ENCODE measurements at places on chromosomes 6 and 20.

DNA sequence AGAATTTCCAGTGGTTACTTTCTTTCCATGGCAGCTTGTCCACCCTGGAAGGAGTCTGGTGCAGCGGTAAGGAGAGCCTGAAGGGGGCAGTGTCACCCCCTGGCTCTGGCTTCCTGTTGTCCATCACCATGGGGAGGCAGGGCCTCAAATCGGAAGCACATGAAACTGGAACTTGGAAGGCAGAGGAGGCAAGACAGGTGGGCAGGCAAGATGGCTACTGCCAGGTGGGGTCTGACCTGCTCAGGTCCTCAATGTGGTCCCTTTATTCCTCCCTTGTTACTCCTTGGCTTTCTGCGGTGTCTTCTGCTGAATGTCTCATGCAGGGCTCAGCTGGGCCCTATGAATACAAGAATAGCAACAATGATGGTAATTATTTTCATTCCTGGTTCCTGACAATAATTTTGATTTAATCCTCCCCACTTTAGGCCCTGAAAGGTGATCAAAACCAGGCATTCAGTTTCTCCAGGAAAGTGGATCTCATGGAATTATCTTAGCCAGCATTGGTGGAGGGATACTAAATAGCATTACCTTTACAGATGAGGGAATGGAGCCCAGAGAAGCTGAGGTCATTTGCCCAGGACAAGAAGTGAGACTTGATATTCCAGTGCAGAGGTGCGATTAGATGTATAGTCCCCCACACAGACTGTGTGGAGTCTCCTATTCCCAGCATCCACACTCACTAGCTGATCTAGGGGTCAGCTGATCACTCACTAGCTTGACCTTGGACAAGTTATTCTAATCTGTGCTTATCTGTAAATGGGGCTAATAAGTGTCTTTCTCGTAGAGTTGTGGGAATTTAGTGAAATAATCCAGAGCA, 17.6 kb upstream of the SNAI1 start:
- DNase-seq = no peak

- DNase-seq = no peak
These were observed 14.8 kb downstream of the C20orf96 start for GRCh38 chr20:275791-276190.

DNA sequence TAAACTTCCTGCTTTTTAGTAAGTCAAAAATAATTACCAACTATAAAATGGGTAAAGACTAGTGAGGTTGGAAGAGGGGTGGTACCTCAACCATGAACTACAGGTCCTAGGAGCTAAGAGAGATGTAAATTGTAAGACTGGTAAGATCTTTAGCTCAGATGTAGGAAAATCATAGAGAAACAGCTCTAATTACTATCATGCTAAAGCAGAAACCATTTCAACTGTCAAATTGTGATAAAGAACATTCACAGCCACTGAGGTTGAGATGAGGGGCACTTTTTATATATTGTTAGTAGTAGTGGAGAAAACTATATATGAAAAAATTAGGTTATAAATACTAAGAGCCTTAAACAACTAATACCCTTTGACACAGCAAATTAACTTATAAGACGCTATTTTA, 20.0 kb downstream of the CDK19 start:
- DNase-seq = no peak

GRCh38 chr6:42013134-42013516, 37.2 kb upstream of the TAF8 start:
- DNase-seq = no peak

GRCh38 chr6:26539071-26539615, 977 bp downstream of the HMGN4 start:
- no peak for DNase-seq

DNA sequence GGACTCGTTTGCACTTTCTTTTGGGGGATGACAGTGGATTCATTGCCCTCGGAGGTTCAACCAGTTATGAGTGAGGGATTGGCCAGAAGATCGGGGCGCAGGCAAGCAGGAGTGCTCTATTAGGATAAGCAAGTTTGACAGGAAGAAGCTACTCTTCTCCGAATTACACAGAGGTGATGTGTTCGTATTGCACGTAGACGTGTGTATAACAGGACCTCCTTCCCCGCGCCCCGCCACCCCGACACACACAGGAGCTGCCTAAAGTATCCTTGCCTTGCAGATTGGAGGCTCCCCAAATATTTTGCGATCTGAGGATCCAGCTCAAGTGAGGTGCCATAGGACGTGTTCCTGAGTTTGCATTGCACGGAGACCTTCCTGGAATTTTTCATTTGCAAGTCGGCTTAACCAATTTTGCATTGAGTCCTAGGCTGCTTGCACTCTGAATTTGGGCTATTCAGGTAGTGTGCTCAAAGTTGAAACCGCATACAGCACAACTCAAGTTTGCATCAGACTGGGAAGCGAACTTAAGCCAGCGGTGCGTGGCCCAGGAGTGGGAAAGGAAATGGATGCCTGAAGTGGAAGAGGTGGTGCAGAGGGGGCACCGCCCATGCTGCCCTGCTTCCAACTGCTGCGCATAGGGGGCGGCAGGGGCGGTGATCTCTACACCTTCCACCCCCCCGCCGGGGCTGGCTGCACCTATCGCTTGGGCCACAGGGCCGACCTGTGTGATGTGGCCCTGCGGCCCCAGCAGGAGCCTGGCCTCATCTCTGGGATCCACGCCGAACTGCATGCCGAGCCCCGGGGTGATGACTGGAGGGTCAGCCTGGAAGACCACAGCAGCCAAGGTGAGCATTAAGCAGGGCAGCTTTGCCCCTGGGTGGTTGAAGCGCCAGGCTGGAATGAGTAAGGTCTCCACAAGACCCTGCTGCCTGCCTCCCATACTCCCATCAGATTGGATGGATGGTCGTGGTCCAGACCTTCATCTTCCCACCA, 770 bp downstream of the TCF19 start:
- no peak for DNase-seq

DNA sequence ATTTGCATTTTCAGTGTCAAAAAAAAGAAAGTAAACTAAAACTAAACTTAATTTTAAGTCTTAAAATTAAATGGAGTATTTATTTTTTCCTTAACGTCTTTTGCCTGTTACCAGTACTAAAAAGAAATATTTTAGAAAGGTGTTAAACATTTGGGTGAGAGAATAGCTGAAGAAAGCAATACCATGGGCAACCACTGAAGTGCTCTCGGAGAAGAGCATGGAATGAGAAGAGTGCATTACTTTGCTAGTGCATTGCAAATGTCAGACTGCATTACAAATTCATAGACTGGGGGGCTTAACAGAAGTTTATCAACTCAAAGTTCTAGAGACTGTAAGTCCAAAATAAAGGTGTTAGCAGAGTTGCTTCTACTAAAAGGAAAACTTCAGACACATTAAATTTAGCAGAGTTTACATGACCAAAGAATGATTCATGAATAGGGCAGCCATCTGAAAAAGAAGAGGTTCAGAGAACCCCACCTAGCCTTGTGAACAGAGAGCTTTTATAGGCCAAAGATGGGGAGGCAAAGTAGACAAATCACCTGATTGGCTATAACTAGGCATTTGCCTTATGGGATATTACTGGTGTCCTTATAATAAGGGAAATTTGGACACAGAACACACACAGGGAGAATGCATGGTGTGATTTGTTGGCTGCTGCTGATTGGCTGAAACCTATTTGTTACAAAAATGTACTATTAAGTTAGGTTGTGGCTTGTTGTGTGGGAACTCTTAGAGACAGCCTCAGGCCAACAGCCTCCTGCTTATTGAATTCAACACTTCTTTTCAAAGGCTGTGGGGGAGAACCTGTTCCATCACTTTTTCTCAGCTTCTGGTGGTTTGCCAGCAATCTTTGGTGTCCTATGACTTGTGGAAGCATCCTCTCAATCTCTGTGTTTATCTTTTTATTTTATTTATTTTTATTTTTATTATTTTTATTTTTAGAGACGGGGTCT, 106.7 kb upstream of the RREB1 start:
- no peak for DNase-seq

- no peak for DNase-seq
These were observed 10.0 kb downstream of the PXDC1 start for GRCh38 chr6:3741477-3741871.

GRCh38 chr20:43492101-43492500, 15.4 kb upstream of the L3MBTL1 start:
- DNase-seq = no peak

- DNase-seq = no peak
These were observed 88.1 kb downstream of the TNFRSF21 start for GRCh38 chr6:47221565-47221964.

DNA sequence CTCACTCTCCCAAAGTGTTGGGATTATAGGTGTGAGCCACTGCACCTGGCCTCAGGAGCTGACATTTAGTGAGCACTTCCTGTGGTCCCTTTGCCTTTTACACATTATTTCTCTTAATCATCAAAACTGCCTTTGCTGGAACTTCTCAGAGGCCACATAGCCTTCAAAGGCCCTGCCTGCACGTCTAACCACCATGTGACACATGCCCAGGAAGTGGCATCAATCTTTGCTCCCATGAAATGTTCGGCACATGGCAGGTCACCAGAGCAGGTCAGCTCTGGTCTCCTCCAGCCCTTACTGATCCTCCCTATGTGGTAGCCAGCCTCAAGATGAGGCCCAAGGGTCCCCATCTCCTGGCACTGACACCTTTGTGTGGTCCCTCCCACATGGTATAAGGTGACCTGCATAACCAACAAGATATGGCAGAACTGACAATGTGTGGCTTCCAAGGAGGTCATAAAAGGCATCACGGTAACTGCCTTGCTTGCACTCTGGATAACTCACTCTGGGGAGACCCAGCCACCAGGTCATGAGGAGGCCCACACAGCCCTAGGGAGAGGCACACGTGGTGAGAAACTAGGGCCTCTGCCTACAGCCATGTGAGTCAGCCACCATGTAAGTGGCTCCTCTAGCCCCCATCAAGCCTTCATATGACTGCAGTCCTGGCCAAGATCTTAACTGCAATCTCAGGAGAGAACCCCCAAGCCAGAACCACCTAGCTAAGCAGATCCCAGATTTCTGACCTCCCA, 28.8 kb upstream of the HMGA1 start:
- DNase-seq = no peak

- no peak for DNase-seq
These were observed 19.0 kb upstream of the PREX1 start for GRCh38 chr20:48846516-48847492.

- DNase-seq = no peak
These were observed 49.8 kb downstream of the MYB start for GRCh38 chr6:135230711-135231468.

- DNase-seq = no peak
These were observed 31.2 kb upstream of the MANEA start for GRCh38 chr6:95546148-95546547.

DNA sequence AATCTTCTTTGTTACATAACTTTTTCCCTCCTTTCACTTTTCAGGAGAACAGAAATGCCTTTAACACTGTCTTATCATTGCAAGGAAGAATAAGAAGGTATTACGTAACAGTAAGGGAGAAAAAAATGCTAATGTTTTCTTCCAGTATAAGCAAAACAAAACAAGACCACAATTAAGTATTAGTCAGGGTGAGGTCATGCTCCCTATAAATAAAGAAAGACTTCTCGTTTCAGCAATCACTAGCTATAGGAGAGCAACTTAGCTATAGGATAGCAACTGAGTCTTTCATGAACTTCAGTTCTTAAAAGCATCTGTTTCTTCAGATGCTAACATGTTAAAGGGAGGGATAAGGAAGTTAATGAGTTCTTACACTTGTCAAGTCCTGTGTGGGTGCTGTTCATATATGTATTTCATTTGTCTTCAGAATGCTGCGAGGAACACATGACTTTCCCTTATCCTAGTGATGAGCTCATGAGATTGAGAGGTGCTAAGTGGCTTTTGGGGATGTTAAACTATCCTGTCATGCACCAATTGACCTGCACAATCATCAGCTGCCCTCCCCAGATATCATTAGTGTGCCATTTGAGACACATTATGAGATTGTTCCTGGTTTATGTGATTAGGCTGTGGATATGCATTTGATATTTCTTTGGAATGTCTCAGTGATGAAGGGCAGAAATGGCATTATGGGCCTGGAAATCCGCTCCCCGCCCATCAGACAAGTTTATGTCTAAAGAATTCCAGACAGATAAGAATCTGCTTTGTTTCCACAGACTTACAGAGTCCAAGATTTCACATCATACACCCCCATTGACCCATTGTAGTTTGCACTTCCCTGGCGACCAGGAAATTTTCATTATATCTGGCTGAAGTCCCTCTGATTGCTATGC, 37.5 kb downstream of the LAMA4 start:
- no peak for DNase-seq

- no peak for DNase-seq
These were observed 778.5 kb downstream of the MAFB start for GRCh38 chr20:39910536-39910935.

DNA sequence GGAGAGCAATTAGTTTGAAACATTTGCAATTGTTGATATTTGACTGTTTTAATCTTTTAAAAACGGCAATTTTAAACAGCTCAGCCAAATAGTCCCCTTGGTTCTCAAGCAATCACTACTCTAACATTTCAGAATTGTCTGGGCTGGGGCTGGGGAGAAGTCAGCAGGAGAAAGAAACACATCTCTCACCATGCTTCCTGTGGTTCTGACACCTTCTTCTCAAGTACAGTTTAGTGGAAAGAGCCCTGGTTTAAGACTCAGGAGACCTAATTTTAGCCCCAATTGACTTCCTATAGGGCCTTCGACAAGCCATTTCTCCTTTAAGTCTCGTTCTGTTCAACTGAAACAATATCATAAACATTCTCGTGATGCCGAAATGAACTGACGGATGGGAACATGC, 168.4 kb upstream of the CDYL start:
- no peak for DNase-seq

DNA sequence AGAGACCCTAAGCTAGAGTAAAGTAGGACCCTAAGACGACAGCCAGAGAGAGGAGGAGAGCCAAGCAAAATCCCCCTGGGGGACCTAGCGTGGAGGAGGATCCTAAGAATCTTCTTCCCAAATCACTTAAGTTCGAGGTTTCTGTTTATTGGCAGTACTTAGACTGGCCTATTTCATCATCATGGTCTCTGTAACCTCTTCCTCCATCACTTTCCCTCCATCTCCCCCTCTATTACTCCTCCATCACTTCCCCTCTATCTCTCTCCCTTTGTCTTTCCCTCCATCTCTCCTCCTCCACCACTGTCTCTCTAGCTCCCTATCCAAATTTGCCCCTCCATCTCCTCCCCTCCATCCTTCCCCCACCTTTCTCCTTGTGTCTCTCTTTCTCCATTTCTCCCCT, 833.6 kb upstream of the FLRT3 start:
- no peak for DNase-seq

DNA sequence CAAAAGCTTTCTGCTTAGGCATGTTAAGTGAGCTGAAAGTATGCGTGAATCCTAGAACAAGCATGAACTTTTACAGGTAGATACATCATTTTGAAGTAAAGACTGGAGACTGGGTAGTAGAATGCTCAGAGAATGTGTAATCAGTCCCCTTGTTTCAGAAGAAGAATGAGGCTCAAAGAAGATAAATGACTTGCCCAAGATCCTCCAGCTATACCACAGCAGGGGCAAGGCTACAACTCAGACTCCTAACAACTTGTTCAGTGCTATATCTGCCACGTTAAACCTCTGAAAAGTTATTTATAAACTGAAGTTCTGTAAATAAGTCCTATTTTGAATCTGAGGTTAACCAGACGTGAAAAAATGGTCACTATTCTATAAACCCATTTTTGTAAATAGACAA, 2.9 kb downstream of the RIPOR2 start:
- DNase-seq = no peak

GRCh38 chr20:11247046-11248010, 573.5 kb upstream of the JAG1 start:
- no peak for DNase-seq

GRCh38 chr20:54356801-54357200, 118.6 kb upstream of the DOK5 start:
- DNase-seq = no peak

All from stimulated activated CD8-positive, alpha-beta memory T cell treated with anti-CD3 and anti-CD28 coated beads, Interleukin-15, amount 100 ng/mL, for 4 hours (primary cell).